ENCODE measurements at places on chromosomes 6 and 20.

DNA sequence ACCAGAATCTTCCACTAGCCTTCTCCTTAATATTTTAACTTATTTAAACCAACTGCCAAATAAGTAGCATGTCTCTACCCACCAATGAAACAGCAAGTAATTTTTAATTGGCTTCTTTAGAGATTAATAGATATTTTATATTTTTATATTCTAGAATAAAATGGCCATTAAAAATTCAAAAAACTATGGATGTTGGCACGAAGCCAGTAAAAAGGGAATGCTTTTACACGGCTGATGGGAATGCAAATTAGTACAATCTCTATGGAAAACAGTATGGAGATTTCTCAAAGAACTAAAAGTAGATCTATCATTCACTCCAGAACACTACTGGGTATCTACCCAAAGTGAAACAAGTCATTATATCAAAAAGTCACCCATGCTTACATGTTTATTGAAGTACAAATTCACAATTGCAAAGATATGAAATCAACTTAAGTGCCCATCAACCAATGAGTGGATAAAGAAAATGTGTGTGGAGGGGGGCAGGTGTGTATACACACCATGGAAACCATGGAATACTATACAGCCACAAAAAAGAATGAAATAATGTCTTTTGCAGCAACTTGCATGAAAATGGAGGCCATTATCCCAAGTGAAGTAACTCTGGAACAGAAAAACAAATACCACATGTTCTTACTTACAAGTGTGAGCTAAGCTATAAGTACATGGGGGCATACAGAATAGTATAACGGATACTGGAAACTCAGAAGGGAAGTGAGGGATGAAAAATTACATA is 15.1 kb downstream of the SHPRH start:
- DNase-seq, result no peak

- DNase-seq, result no peak
Measured at GRCh38 chr6:14616656-14617055, 499.1 kb downstream of the CD83 start.

- no peak for DNase-seq
Measured at GRCh38 chr6:140921366-140922226, 1211.1 kb upstream of the GJE1 start.

DNA sequence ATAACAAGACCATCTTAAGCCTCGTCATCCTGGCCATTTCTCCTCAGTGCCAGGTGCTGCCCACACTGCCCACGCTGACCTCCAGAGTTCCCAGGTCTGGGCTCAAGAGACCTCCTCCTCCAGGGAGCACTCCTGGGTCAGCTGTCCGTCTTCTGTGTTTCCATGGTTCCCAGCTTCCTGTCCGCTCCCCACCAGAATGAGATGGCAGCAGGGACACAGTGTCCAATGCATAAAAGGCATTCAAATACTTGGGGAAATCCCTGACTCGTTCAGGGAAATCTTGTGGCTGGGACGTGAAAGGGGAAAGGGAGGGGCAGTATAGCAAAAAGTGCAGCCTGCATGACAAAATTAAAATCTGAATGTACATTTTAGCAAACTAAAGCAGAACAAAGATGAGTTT is 54.3 kb downstream of the SLC23A2 start:
- no peak for DNase-seq

DNA sequence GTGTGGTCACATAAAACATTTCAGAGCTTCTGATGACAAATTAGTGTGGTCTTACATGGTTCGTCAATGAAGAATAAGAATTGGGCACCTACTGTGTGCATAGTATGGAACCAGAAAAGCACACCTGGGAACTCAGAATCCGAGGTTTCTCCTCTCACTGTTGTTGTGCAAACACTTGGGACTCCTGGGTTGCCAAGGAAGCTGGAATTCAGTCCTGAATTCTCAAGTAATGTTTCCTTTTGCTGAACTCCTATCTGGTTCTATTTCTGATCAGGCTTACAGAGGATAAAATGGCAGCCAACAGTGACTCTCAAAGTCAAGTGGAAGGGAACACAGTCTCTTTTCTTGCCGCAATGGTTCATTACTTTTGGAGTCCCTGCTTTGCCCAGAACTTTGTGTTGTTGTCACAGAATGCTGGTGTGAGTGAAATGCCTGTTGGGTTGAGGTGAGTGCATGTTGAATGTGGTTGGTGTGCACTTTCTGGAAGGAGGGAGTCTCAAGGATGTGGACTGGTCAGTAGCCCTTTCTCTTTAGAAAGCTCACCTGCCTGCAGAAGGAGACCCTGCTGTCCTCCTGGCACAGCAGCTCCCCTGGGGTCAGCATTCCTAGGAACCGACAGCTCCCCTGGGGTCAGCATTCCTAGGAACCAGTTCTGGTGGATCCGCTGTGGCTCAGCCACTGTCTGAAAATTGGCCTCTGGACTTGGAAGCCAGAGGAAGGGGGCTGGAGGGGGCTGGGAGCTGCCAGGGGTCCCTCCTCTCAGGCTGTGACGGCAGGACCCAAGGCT is 1.4 kb downstream of the UNC93A start:
- no peak for DNase-seq

DNA sequence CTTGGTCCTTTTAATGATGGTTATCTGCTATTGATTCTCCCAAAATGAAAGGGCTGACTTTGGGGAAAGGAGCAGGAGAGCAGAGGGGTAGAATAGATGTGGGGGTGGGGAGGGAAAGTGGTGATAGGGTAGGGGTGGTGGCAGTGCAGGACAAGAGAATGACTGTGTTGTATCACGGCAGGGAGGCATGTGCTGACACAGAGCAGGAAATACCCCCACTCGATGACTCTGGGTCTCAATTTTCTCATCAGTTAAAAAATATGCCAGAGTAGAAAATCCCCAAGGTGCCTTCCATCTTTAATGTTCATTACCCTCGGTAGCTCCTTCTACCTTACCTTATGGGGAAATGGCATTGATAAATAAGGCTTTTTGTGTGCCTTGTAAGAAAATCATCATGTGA is 79.0 kb upstream of the ATXN1 start:
- DNase-seq, result no peak

Measured in NCI-H1417 treated with DMSO at 0.1 percent for 48 hours (cell line).